ELF-1 (cell line): ENCODE measurements at places on chromosomes 3 and 15.

DNA sequence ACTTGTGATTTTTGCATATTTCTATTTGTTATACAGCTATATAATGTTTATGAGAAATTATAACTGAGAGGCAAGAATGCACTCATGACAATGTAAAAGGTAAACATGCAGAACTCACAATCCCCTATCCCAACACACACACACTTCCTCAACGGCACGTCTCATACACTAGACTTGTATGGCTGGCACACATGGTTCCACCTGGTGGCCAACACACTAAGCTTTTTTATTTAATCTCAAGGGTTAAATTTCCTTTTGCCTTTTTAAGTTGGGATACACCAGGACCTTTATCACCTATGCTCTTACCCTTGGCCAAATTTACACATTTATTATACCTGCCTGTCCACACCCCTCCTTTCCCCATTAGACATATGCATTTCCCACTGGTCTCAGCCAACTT is 88.6 kb upstream of the PSMD6 start:
- no peak for DNase-seq

DNA sequence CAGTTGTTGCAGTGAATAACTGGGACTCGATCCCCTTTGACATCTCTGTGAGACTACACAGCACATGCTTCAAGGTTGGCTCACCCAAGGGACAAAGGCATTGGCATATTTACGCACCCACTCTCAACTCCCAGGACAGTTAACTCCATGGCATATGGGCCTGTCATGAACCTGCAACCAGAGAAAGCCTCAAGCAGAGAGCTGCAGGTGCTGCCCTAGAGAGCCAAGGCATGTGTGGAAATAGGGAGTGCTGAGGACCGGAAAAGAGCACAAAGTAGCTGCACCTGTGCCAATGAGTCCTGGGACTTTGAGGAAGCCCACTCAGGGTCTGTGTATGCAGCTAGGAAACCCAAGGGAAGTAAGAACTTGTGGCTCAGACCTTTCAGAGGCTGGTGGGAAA is 32.9 kb upstream of the SLC24A5 start:
- DNase-seq = no peak

DNA sequence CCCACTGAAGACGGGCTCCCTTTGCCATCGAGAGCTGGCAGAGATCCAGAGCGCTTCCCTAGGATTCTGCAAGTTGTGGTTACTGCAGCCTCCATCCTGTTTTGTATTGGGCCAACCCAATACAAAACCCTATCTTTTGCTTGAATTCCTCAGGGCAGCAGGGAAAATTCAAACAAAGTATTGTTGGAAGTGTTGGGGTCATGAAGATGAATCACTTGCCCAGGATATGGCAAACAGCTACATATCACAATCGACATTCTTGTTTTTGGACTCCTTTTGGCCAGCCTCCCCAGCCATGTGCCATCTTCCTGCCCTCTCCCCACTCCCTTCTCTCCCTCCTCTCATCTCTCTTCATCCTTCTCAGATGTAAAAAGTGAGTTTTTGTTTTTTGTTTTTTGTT is 100.0 kb upstream of the TRIM42 start:
- DNase-seq = no peak

- no peak for DNase-seq
These were observed 46.6 kb upstream of the ATP2B2 start for GRCh38 chr3:10551821-10552630.

- no peak for DNase-seq
These were observed 150.0 kb downstream of the MEIS2 start for GRCh38 chr15:36950371-36950770.

DNA sequence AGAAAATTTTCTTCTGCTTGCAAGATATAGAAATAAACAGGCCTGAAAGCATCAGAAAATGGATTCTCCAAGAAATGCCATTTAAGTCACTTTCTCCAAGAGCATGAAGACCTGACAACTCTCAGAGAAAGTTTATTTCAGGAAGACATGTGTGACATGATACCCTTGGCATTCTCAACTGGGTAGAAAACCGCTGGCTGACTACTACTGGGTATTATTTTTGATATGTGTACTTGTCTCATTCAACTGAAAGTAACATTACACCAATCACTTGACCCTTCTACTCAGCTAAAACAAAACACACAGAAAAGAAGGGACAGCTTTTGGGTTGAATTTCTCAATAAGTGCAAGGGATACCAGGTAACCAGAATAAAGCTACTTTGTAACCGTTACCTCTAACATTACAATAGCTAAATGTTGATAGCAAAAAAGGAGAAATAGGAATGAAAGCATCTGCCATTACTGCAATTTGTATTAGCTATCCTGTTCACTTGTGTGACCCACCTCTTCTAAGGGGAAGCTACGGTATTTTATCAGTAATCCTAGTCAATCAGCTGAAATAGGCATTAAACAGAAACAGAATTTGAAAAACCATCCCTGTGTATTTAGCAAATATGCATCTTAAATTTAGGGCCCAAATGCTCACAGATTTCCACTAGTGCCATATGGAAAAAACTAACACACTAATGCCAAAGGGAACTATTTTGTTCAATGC is 7.3 kb downstream of the TRA2B start:
- DNase-seq = no peak

DNA sequence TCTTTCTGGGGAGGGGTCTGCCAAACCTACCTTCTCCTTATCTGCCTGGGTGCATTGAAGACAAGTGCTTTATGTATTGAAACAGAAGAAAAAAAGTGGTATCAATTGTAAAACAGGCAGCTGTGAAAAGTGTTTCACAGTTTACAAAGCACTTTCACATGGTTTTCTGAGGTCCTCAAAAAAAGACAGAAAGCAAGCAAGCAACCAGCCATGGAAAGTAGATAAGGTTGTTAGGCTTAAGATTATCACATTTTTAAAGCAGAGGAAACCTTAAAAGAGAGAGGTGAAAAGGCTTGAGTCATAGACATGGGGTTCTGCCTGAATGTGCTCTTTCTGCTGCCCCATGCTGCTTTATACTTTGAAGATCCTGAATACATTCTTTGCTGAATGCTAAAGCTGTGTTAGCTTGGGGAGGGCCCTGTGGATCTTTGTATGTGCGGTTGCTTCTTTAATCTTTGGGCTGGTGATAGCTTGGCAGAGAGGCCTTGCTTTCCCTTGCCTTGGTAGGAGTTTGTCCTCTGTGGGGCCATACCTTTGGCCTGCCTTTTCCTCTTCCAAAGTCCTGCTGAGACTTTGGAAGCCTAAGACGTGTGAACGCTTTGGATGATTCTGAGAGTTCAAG is 2.6 kb downstream of the SMAD3 start:
- DNase-seq = no peak

- DNase-seq = no peak
These were observed 86.9 kb upstream of the HERC1 start for GRCh38 chr15:63920504-63921175.

GRCh38 chr3:59653405-59654122 is 603.7 kb upstream of the CFAP20DC start:
- no peak for DNase-seq

- no peak for DNase-seq
These were observed 9.1 kb downstream of the SNX33 start for GRCh38 chr15:75656813-75657212.

GRCh38 chr3:47022641-47023071 is 43.2 kb downstream of the NBEAL2 start:
- no peak for DNase-seq

DNA sequence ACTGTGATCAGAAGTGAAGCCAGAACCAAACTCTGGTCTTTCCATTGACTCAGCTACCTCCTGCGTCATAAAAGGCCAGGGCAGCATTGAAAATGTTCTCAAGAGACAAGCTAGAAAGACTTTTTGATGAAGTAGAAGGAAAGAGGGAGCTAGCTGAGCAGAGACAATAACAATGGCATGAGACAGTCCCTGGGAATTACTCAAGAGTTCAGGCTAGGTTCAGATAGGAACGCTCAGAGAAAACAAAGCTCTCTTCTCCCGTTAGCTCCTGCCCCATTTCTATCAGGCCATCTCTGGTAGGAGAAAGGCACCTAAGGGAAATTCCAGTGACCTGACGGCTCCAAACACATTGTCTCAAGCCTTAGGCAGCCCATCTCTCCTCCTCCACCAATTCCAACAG is 7.0 kb upstream of the OXTR start:
- peak; percentile 34 for DNase-seq

DNA sequence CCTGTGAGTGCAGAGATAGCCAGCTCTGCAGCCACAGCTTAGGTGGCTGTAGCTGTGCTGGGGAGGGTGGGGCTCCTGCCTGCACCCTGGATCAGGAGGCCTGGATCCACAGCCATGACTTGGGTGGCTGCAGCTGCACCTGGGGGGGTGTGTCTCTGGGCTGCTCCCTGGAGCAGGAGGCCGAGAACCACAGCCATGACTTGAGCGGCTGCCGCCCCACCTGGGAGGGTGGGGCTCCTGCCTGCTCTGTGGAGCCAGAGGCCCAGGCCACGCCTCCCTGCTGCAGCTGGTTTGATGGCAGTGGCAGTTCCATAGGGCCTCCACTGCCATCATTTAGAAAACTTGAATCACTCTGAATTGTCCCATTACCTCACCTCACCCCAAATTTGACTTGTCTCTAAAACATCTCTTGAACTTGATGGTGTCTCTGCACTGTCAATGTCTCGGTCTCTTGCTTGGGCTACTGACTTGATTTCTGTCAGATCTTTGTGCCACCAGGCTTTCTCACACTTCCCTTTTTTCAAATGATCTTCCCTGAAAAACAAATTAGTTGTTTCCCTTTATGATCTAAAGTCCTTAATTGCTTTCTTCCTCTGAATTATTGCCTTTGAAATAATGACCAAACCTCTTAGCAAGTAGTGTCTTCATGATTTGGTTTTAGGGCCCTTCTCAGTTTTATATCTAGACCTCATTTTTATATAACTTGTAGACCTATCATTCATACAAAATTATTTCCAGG is 313.2 kb upstream of the MME start:
- DNase-seq = no peak

DNA sequence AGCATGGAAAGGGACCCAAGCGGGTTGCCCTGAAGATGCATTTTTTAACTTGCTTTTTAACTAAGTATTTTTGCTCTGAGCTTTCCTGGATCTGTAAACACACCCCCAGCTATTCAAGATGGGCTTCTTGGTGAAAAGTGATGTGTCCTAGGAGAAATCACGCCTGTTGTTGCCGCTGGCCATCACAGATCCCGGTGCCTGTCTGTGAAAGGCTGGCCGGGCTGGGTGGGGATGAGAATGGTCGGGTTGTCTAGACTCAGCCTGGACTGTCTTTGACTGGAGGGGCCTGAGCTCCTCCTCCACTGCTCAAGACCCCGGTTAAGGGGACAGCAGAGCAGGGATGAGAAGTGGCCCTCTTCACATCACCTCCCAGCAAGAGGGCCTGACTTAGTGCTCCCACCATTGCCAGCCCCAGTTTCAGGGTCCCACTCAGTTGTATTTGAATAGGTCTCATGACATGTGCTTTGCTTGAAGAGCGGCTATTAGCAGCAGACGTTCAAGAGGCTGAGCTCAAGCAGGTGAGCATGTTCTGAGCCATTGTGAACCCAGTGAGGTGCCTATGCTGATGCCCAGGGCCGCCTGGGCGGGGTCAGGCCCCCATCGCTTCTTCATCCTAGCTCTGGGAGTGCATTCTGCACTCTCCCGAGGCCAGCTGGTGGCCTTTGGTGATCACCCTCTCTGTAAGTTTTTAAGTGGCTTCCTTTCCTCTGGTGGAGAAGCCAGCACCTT is 79.9 kb downstream of the IGF1R start:
- DNase-seq = peak; percentile 55

DNA sequence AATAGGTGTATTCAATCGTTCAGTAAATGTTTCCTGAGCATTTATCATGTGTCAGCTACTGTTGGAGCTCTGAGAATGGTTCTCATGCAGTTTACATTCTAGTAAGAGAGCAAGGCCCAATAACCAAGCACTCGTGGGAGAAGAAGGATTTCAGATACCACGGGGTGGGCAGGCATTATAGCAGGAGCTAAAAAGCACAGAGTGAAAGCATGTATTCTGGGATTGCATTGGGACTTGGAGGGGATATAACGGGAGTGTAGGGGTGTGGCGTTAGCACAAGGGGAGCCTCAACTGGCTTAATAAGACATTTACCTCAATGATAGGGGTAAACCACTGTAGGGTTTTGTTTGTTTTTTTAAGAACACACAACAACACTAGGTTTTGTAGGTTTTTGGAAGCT is 1.6 kb upstream of the SIAH2 start:
- DNase-seq = no peak

DNA sequence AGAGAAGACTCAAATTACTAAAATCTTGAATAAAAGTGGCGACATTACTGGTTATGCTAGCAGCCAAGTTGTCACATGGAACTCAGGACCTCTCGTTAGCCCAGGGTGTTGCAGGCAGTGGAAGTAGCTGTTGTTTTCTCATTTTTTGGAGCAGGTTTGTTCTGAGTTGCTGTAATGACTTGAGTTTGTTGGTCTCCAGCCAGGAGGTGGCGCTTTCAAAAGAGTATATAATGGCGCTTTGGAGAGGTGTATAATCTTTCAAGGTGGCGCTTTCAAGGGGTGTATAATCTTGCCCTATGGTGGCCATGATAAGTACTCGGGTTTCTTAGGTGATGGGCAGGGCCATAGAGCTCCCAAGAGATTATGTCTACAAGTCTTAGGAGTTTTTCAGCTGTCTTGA is 632.7 kb downstream of the NTRK3 start:
- DNase-seq = peak; percentile 42

GRCh38 chr15:98383571-98383970 is 264.8 kb upstream of the IGF1R start:
- no peak for DNase-seq

DNA sequence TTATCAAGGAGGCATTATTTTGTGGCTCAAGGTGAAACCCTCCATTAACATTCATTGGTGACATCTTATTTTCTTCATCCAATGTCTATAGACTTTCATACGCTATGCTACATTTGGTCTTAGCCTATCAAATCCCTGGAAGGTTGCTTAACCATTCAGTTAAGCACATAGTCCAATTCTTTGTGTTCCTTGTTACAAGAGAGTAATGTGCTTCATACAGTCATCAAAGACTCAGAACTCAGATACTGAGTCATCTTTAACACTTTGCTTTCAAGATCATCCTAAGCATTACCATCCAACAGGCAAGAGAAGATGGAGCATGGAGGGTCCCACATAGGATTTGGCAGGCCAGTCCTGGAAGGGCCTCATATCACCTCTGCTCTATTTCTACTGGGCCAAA is 1202.1 kb downstream of the ROBO1 start:
- DNase-seq = no peak

GRCh38 chr15:76330080-76330680 is 6.4 kb upstream of the ISL2 start:
- DNase-seq = peak; percentile 72

- no peak for DNase-seq
These were observed 69.8 kb upstream of the ROBO2 start for GRCh38 chr3:76969996-76970615.

- no peak for DNase-seq
These were observed 155.1 kb upstream of the TNIK start for GRCh38 chr3:171615281-171615680.

GRCh38 chr3:72319194-72320094 is 528.8 kb downstream of the SHQ1 start:
- DNase-seq = peak; percentile 56

- no peak for DNase-seq
These were observed 50.1 kb downstream of the PCSK6 start for GRCh38 chr15:101439285-101439919.
